ENCODE measurements at places on chromosomes 4 and X.

- no peak for DNase-seq
Measured at GRCh38 chr4:68874507-68874906, 58.7 kb downstream of the UGT2B10 start.

DNA sequence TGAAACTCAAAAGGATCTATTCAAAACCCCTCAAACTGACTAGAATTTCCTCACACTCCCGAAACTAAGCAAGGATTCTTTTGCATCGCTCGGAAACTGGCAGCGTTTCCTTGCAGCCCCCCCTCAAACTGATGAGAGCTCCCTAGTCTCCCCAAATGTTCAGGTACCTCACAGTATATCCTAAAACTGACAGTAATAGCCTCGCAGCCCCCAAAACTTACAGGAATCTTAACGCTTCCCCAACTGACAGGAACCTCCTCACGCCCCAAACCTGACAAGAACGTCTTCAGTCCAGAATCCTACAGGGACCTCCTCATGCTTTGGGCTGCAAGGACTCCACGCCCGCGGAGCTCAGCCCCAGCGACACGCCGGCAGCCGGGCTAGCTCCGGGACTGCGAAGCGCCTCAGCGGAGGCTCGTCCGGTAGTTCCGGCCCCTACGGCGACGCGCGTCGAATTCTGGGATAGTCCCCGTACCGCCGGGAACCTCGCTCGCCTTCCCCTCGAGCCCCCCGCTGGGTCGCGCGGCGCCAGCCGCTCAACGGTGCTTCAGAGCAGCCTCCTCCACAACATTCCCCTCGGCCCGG is 640 bp downstream of the PHF8 start:
- peak; percentile 15 for DNase-seq

DNA sequence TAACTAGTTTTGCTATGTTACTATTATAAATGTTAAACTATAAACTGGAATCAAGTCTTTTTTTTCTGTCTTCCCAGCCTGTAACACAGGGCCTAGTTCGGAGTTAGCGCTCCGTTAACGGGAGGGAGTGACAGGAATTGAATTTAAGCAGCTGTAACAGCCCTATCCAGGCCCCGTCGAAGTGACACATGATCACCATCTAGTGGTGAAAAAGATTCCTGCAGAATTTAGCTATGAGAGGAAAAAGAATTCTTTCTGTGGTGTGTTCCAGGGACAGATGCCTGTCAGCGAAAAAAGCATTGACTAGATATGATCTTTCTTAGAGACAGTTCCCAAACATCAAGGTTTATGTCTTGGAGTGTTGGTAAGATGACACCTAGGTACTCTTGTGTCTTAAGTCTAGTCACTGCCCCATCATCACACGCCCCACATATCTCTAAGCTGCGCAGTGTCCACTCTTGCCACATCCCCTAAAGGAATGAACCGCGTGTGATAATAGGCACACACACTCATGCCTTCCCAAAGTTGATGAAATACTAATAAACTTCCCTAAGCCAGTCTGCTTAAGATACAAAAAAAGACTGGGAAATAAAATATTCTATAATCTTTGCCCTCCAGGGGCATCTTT is 2.1 kb downstream of the GAB3 start:
- DNase-seq: peak; percentile 43

DNA sequence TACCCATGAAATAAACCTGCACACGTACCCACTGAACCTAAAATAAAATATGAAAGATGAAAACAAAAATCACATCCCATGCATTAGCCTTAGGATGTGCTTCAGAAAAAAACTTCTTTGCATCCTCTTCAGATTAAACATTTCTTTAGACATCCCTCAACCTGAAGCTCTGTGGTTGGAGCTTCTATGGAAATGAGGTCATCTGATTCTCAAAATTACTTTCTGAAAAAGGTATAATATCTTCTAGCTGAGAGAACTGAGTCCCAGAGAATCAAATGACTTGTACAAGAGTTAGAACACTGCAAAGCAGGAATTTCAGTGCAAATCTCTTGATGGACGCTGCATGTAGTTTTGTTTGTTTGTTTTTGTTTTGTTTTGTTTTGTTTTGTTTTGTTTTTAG is 19.1 kb upstream of the ANTXR2 start:
- no peak for DNase-seq

GRCh38 chr4:31097999-31098398 is 377.8 kb downstream of the PCDH7 start:
- no peak for DNase-seq

DNA sequence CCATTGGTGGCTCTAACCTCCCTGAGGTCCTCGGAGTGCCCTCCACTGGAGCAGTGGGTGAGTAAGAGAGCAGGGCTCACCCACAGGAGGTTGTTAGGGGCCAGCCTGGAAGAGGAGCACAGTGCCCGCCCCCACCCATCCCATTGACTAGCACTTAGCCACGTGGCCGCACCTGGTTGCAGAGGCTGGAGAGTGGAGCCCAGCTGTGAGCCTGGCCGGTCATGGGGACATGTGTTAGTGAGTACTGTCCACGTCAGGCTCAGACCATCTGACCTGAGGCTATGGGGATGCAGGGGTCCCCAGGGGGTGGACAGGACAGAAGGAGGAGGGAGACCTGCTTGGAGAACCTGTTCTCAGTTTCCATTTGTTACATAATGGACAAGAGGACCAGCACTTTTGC is 1.4 kb upstream of the MAN2B2 start:
- no peak for DNase-seq

Data from GM20000 (cell line).